ENCODE measurements at places on chromosomes 16 and 17.

GRCh38 chr17:79212149-79213087 lies 137.8 kb downstream of the ENGASE start:
- no peak for DNase-seq

DNA sequence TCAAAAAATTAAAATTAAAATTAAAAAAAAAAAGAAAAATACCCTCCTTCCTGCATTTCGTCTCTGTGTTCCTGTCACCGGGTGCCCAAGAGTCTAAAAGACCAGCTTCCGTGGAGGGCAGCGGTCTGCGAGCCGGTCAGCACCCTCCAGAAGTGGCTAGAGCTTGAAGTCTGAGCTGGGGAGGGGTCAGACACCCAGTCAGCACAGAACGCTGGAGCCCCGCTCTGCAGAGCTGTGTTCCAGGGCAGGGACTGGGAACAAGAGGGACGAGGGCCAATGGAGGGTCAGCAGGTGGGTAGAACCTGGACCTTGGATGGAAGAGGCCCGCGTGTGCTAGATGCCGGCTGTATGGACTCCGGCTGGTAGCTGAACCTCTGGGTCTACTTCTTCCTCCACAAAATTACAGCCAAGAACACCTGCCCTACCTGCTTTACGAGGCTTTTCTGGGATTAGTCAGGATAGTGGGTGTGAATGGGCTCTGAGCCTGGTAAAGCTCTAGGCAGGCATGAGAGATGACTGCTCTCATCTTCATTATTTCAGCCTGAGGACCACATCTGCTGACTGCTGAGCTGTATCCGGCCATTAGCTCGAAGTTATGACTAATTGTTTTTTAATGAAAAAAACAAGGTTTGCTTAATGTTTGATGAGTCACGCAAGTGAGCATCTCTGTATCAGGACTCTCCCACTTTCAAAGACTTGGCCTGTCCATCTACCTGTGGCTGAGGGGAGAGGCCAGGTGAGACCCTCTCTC lies 5.9 kb downstream of the TRPV1 start:
- DNase-seq = no peak

GRCh38 chr16:87724490-87725291 lies 41.1 kb downstream of the KLHDC4 start:
- DNase-seq = no peak

DNA sequence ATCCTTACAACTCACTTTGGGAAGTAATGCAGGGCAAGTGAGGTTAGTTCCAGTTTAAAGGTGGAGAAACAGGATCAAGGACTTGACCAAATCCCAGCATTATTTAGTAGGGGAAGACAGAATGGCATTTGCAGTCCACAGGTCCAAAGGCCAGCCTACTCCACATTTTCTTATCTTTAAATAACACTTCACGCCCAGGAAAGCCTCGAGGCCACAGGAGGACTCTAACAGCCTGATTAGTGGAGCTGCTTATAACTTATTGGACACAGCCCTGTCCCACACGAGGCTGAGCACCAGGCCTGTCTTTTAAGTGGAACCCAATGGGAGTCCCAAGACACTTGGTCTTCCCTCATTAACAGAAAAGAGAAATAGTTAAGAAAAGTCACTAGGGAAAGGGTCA lies 12.1 kb upstream of the HYDIN start:
- DNase-seq = no peak

DNA sequence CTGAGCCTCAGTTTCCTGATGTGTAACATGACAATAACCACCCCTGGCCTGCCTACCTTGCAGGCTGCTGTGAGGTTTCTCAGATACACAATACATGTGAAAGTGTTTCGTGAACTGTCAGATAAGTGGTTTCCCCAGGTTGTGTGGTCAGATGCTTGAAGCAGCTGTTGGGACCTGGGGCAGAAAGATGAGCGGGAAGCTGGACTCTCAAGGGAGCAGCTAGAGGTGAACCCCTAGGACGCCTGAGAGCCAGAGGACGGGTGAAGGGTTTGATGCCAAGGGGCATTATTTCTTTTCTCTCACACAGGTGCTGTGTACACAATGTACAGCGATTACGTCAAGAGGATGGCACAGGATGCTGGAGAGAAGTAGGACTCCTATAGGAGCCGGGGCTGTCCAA lies 2.3 kb downstream of the HIGD1B start:
- DNase-seq = no peak

GRCh38 chr17:75514919-75515495 lies 330 bp downstream of the CASKIN2 start:
- DNase-seq = no peak

- no peak for DNase-seq
These were observed 41.5 kb upstream of the CBFA2T3 start for GRCh38 chr16:89018282-89019158.

GRCh38 chr16:73483934-73484711 lies 436.2 kb upstream of the ZFHX3 start:
- no peak for DNase-seq

DNA sequence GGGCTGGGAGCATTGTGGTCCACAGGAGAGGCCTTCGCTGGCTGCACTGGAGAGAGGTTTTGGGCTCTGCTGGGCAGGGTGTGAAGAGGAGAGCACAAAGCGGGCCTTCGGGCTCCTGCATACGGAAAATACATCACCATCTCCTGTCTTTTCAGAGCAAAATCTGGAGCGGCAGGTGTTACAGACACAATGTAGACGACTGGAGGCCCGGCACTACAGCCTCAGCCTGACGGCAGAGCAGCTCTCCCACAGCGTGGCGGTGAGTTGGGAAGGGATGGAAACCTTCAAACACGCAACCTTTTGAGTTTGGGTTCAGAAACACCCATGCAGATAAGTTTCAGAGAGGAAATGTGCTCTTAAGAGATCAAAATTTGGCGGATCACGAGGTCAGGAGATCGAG lies 17.9 kb downstream of the GINS2 start:
- DNase-seq = no peak

DNA sequence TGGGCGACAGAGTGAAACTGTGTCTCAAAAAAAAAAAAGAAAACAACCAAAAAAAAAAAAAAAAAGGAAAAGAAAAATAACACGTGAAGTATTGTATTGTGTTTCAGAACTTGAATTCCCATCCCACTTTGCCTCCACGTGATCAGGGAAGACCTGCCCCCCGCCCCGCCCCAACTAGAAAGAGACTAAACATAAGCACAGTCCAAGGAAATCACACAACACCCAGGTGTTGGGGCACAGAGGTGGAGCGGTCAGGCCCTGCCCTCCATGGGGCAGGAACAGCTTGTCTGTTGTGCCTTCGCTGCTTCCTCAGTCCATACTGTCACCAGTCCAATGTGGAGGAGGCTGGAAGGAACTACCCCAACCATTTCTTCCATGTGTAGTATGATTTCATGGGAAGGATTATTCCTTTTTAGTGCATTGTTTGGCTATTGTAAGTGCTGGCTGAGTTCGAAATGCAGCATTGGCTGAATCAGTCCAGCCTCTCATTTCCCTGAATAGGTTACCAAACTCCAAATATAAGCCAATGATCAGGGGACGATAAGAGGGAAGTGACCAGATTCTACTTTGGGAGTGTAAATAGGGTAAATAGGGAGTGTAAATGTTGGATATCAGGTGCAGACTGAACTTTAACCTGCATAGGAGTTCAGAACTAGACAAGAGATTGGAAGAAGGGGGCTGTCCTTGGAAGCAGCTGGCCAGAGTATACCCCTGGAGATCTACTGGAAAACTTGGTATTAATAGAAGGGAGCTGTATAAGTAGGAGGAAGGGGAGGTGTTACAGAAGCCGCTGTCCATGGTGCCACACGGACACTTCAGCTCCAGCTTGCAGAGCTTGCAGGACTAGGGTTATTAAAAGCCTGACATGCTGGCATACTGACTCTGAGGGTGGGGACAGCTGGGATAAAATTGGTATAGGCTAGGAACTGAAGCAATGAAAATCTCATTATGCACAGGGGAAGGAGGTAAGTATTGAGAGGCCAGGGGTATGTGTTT lies 50.7 kb downstream of the TANGO6 start:
- no peak for DNase-seq

- DNase-seq = no peak
These were observed 65.5 kb upstream of the BCO1 start for GRCh38 chr16:81172769-81173658.

DNA sequence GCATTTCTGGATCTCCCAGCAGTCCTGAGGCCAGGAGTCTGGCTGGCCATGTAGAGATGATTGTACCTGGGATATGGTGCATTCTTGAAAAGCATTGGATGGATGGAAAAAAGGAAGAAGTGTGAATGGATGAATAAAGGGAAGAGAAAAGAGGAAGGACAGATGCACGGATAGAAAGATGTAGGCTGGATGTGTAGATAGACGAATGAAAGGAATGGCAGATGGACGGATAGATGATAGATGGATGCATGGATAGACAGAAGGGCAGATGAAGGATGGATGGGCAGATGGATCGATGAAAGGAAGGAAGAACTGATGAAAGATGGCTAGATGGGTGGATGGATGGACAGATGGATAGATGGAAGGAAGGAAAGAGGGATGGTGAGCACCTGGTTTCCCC lies 210.9 kb downstream of the MSI2 start:
- no peak for DNase-seq

DNA sequence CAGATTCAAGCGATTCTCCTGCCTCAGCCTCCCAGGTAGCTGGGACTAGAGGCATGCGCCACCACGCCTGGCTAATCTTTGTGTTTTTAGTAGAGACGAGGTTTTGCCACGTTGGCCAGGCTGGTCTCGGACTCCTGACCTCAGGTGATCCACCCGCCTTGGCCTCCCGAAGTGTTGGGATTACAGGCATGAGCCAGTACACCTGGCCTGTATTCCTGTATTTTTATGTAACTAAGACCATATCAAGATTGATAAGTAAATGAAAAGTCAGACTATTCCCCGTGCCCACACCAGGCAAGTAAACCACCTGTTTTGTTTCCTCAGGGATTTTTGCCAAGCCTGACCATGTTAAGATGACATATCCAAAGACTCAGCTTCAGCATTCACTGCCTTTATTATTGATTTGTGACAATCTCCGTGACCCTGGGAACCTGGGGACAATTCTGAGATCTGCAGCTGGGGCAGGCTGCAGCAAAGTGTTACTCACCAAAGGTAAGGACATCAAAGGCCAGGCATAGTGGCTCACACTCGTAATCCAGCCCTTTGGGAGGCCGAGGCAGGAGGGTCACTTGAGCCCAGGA lies 5.6 kb downstream of the MRM3 start:
- no peak for DNase-seq

- DNase-seq = peak; percentile 31
These were observed 15.5 kb upstream of the CMIP start for GRCh38 chr16:81429045-81429521.

All from T-helper 2 cell (primary cell).